NK-92 treated with Interleukin-12 subunit alpha and Interleukin-12 subunit beta, amount 100 ng/mL, for 24 hours (cell line): ENCODE measurements at places on chromosomes 4 and X.

- DNase-seq: no peak
Measured at GRCh38 chr4:101785486-101785885, 5.0 kb upstream of the BANK1 start.

DNA sequence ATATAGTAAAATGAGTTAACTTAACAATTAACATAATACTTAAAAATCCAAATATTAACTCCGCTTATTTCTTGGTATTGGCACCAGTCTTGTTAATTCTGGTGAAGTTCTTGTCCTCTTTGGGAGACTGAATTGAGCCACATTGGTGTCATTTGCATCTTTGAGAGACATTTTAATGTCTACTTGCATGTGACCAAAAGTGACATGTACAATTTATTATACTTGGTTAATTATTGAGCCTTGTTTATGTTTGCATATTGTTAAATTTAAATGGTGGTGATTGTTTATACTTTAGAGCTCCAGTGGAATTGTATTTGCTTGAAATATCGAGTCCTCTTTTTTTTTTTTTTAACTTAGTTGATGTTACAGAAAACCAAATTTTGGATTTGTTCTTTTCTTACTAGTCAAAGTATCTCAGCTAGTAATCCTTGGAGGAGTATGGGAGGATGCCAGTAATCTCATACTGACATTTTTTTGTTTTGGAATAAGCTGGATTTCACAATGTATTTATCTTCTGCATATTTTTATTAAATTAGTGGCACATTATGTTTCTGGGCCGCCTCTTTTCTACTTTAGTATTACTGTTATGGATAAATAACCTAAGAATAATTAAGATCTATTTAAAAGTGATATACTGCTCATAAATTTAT, 3.9 kb downstream of the SPCS3 start:
- no peak for DNase-seq

- DNase-seq: peak; percentile 1
Measured at GRCh38 chr4:145234091-145234706, 53.8 kb upstream of the OTUD4 start.

DNA sequence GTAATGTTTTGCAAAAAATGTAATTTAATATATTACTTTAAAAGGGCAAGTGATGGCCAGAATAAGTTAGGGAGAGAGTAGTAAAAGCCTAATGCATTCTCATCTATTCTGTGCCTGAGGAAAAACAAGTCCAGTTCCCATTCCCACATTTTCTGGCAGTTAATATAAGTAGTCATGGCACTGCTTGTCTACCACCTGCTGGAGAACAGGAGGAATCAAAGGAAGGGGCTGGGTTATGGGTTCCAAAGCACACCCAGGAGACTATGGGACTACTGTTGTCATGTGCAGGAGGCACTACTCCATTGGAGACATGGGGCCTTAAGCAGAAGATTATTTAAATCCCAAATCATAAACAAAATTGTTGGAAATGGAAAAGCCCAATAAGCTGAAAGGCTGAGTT, 2618.6 kb downstream of the ARAP2 start:
- DNase-seq: no peak

GRCh38 chr4:134490863-134491262, 289.3 kb upstream of the PABPC4L start:
- DNase-seq: no peak

GRCh38 chrX:135544338-135544948, 24.0 kb downstream of the INTS6L start:
- DNase-seq: no peak

DNA sequence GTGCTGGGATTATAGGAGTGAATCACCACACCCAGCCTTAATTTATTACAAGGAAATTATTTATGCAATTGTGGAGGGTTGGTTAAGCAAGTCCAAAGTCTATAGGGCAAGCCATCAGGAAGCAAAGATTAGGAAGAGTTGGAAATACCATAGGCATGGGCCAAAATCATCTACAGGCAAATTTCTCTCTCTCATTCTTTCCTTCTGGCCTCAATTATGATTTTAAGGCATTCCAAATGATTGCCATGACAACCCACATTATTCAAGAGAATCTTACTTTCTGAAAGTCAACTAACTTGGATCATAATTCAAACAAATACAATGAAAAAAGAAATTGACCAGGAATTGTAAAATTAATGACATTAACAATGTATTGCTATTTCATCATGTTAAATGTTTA, 400.8 kb downstream of the GPM6A start:
- DNase-seq: no peak

GRCh38 chrX:6856471-6856870, 291.0 kb upstream of the STS start:
- no peak for DNase-seq

DNA sequence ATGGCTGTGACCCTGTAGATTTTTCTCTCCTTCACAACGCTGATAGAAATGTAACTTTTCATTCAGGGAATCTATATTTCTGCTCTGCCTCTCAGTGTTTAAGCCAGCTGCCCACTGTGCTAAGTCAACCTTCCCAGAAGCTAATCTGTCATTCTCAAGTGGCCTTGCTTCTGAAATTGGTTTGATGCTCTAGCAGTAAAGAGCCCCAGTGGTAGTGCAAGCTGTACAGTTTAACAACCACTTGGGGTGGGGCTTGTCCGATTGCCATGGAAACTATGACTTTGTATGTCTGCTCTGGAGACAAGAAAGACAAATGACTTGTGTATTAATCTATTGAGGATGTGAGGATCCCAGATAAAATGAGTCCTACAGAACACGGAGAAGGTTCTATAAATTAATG, 620.9 kb upstream of the GALNT7 start:
- DNase-seq: no peak

DNA sequence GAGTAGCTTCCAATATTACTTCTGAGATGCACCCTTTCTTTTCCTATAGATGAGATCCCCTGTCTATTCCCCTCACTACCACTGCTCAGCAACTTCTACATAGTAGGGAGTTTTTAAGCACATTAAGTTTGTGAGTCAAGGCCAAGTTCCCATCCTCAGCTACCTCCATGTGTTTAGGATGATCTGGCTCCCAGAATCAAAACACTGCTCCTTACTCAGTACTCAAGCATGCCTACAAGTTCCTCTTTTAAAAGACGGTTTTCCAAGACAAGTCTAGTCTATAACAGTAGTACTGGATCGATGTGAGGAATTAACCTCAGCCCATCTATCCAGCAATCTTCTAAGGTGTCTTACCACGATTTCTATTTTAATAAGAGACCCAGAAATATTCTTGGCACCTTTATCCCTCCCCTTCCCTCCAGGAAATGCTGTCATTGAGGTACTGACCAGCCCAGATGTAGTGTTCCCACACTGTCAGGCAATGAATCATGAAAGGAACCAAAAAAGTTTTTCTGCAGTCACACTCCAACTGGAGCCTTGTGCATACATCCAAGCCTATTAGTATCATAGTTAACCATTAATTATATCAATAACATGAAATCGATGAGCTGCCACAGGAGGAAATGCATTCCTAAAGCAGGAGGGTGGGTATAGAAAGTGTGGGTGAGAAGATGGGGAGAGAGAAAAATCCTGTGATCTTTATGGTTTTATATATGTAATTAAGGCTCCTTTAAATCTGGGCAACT, 29.6 kb downstream of the AREG start:
- DNase-seq: no peak

DNA sequence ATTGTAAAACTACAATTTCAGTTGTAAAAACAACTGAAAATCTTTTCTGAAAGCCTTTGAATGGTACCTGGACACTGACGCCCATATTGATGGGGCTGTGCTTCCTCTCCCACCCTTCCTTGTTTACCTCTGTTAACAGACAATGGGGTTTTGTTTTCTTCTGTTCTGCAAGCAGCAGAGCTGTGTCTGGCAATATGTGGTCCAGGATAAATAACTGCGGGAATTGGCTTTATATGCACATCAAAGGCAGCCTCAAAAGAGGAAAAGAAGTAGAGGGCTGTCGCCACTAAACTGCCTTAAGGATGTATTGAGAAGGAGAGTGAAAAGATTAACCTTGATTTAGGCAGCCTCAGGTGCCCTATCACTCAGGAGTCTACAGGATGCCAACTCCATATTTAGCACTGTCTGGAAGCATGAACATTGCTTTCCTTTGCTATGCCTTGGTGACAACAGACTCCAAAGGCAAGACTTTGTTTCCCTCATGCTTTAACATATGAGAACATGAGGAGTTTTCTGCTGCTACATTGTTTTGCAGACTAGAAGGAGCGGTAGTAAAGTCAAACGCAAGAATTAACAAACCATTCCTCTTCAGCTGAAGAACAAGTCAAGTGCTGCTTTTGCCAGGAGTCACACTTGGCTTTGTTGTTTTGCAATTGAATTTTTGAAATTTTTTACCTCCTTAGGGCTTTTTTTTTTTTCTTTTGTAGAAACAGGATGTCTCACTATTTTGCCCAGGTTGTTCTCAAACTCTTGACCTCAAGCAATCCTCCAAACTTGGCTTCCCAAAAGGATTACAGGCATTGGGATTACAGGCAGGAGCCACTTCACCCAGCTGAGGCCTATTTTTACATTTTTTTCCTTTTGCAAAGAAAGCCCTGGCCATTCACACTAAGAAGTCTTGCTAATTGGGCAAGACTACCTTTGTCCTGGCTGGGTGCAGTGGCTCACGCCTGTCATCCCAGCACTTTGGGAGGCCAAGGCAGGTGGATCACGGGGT, 3.0 kb downstream of the IL21 start:
- DNase-seq: no peak

- peak; percentile 1 for DNase-seq
Measured at GRCh38 chr4:56466910-56467283, 520 bp upstream of the SRP72 start.

GRCh38 chr4:54400188-54400587, 171.1 kb downstream of the PDGFRA start:
- DNase-seq: no peak

GRCh38 chr4:40991908-40992307, 222.4 kb downstream of the APBB2 start:
- no peak for DNase-seq

DNA sequence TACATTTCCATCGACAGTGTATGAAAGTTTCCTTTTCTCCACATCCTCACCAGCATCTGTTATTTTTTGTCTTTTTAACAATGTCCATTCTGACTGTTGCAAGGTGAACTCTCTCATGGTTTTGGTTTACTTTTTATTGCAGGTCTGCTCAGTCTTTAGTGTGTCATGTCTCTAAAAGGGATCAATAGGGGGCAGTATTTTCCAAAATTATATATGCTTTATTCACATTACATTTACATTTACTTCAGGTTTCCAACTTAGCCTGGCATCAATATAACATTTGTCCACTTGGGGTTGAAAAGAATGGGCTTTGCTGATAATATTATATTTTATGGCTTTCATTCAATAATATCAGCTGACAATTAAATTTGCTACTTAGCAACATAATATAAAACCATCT, 265.0 kb upstream of the SLITRK2 start:
- no peak for DNase-seq

DNA sequence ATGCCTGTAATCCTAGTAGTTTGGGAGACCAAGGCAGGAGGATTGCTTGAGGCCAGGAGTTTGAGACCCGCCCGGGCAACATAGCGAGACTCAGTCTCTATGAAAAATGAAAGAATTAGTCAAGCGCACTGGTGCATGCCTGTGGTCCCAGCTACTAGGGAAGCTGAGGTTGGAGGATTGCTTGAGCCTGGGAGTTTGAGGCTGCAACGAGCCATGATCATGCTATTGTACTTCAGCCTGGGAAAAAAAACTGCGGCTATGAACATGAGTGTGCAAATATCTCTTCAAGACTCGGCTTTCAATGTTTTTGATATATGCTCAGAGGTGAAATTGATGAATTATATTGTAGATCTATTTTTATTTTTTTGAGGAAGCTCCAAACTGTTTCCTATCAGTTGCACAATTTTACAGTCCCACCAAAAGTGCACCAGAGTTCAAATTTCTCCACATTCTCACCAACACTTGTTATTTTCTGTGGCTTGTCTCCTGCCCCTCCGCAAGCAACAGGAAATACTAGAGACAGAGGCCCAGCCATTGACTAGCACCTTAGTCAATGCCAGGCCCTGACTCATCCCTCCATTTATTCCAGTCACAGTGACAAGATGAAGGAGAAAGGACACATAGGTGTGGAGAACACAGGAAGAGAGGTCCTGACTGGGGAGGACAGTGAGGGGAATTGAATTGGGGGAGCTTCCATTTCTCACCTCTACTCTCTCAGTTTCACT, 33.1 kb upstream of the ZNF41 start:
- DNase-seq: no peak

DNA sequence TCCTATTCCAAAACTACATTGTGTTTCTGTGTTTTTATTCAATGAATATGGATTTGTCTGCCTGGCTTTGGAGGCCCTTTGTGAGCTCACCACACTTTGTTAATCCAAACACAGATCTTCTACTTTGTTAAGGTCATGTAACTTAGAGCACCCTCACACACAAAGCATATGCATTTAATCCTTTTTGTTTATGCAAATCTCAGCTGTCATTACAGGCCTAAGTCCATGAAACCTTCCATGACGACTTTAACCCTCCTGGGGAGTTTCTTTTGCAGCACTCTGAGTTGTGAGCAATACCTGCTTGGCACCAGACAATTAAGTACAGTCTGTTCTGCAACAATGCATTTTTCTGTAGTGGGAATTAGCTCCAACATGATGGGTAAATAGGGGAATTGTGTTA, 14.9 kb downstream of the CCSER1 start:
- DNase-seq: no peak

DNA sequence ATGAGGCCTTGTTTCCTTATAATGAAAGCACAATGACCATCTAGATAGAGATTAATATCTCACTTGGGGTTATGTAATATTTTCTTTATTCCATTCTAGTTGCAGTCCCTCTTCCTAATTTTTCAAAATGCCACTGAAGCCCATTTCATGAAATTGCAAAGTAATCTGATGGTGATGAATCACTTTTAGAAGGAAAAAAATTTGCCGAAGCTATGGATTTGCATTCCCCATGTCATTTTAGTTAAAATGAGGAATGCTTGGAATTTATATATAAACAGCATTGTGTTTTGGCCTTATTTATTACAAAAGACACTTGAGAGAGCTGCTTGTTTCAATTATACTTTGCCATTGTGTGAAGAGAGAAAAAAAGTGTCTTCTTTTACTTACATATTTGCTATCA, 241.7 kb upstream of the TEX13A start:
- DNase-seq: no peak

DNA sequence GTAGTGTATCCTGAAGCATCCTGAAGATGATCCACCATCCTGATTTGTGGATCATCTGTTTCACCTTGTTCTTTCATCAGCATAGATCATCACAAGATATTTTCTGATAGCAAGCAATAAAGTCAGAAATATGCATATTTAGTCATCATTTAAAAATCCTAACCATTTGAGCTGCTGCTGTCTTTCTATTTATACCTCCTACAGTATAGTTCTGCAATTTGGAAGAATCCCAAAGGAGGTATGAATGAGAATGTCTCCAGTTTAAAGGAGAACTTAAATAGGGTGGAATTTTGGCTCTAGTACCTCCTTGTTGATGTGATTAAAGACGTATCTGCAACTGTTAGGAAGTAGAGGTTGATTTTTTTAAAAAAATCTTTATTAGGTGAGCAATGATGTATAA, 7.6 kb downstream of the SLC25A14 start:
- DNase-seq: no peak

DNA sequence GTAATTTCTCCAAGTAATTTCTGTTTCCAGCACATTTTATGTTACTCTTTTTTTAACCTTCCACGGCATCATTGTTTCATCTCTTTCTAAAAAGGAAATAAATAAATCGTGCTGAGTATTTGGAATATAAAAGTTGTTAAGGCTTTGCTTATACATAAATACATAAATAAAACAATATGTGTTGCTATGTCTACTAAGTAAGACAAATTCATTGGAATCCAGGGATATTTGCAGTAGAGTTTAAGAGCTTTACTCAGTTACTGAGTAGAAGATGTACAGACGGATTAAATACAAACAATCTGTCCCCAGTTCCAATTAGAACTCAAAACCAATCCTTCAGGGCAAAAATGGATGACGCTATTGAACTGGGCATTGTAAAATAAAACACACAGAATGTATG, 1.4 kb downstream of the ARHGAP24 start:
- DNase-seq: no peak
